ENCODE measurements at places on chromosomes 5 and 9. TPM values are rescaled to one million over a fixed set of nuclear protein-coding genes. Genes with fewer than 3 reads are reported as not detected.

DNA sequence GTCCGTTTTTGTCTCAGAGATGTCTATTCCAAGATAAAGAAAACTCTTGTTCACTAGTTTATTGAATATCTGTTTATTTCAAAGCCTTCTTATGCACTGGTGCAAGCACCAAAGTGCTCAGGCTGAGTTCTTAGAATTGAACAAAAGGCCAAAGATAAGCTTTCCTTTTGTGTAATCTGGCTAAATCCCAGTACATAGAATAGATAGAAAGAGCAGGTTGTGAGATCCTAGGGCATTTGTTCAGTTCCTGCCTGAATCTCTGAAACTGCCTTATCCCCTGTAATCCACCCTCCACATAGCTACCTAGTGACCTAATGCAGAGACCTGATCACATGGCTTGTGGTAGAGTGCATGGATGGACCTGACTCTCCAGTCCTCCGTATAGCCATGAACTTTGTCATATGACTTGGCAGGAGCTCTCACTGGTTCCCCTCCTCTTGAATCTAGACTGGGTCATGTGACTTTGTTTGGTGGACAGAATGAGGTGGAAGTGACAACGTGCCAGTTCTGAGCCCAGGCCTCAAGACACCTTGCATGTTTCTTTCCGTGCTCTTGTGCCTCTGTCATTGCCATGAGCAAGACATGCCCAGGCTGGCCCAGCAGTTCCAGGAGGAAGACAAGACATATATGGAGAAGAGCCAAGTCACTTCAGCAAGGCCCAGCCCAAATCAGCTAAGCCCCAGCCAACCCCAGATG, 139.3 kb upstream of the SHB start:
- no peak for DNase-seq

GRCh38 chr9:27204578-27204977, 92.4 kb downstream of the EQTN start:
- no peak for DNase-seq

DNA sequence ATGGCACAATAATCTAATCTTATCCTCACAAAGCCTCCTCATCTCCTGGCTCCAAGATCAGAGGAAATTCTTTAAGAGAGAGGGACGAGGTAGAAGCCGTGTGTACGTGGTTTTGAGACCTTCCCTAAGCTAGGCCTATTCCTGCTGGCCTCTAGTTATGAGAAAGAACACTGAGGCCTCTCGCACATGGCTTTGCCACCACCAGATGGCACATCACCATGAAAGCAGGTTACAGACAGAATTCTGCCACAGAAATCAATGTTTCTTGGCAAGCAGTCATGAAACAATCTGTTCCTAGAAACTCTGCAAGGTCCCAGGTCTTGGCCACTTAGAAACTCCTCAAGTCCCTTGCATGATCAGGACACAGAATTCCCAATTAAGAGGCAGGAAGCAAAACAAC, 268.2 kb upstream of the TAS2R1 start:
- DNase-seq, result no peak

DNA sequence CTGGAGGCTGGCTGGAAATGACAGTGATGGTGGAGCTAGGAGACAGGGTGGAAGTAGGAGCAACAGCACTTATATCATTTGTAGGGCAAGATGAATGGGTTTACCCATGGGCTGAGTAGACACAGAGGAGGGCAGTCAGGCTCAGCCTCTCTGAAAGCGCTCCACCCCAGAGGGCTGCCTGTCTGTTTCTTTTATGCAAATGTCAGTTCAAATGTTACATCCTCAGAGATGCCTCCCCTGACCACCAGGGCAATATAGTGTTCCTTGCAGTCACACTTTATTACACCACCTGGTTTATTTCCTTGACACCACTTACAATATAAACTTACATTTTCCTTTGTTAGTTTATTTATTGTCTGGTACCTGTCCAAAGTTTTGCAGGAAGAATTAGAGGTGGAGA, 159.5 kb upstream of the IL12B start:
- no peak for DNase-seq

GRCh38 chr9:26163931-26164330, 485.7 kb upstream of the TUSC1 start:
- no peak for DNase-seq

The CTSL gene
- 85.9 TPM for total RNA-seq

Measured in mesothelial cell of epicardium (in vitro differentiated cells).